ENCODE measurements at places on chromosomes 2 and 18.
A peak's percentile ranks its signal among the peaks of the same experiment; 100 is the strongest.

- peak; percentile 78 for DNase-seq
Measured at GRCh38 chr2:162221064-162221463, 22.2 kb downstream of the FAP start.

DNA sequence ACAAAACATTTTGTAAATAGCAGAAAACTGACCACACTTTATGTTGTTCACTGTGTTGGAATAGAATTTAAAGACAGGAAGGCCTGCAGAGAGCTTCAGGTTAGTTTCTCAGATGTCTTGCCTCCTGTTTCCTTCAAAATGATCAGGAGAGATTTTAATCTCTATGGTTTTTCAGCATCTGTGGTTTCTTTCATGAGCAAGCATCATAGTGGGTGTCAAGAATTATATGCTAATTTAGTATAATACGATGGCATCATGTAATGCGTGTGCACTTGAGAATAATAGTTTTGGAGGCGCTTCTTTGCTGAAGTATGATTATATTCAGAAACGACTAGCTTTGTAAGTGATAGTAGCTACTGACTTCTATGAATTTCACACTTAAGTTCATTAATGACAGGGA, 149.9 kb downstream of the PLCL1 start:
- no peak for DNase-seq

DNA sequence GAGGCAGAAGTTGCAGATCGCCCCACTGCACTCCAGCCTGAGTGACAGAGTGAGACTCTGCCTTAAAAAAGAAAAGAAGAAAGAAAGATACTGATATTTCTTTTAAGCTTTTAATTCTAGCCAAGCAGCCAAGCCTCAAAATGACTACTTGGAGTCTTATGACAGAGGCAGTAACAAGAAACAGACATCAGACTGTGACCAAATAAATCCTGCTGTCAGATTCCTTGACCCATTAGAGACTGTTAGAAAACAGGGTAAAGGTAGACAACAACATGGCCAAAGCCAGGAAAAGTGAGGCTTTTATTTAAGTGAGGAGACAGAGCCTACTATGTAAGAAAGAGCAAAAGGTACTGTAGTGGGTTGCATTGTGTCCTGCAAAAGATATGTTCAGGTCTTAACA, 83.4 kb upstream of the NARS1 start:
- DNase-seq = no peak

GRCh38 chr2:100524331-100524730, 38.5 kb upstream of the PDCL3 start:
- no peak for DNase-seq

GRCh38 chr2:26164641-26165211, 8.2 kb upstream of the GAREM2 start:
- DNase-seq = no peak

GRCh38 chr2:150480971-150481830, 6.3 kb downstream of the RND3 start:
- no peak for DNase-seq

DNA sequence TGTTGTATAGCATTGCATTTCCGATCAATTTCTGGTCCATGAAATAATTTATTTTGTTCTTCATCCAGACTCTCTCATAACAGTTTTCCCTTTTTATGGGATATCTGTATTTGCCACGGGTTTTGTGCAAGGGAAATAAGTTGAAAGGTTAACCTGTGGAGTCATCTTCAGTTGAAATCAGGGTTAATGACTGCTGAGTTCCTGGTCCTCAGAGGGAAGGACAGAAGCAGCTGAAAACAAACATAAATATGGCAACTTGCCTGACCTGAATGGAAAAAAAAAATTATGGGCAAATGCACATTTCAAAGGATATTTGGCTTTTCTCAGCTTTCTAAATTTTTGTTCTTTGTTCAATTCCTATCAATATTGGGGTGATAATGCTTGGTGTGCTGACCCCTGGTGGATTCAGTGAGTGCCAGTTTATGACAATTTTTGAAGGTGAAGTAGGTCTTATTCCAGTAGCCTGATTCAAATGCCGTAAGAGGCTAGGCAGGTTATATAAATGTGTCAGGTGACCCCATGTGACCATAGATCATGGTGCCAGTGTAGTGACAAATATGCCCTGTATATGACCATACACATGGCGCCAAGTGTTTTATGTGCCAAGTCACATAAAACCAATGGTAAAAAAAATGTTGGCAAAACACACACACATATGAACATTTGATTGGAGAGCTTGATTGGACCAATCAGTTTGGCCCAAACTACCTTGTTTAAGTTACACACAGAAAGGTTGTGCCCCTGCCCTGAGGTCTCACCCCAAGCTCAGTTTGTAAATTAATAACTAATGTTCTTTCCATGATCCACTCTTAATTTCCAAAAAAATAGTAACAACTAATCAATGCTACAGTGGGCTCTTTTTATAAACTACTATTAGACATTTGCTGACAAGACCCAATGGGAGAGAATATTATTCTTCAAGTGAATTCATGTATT, 47.6 kb upstream of the FAM124B start:
- DNase-seq = peak; percentile 33

DNA sequence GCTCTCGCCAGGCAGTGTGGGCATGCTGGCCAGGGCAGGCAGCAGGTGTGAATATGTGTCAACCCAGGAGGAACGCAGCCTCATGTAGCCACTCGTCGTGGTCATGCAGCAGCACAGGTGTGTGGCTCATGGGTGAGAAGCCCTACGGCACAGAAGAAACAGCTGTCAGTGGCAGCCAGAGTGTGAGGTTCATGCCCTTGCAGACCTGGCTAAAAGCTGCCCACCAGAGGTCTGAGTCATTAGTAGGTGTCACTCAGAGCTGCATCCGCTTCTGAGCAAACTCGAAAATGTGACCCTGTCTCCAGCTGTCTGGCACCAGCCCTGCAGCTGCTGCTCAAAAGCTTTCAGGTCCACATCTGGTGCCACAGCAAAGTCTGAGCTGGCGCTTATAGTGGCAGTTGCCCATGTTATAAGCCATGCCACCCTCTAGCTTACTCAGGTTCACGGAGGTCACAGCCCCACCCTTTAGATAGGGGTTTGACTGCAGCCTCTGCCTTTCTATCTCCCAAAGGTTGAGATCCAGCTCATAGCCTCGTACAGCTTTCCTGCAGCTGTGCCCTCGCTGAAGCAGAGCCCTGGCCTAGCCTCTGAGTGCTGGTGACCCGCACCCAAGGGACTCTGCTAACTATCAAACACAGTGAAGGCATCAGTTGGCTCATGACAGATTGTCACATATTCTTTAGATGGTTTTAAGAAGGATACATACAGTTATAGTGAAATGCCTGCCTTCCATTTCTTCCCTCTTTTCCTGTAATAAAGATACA, 195.0 kb downstream of the CCDC102B start:
- no peak for DNase-seq

DNA sequence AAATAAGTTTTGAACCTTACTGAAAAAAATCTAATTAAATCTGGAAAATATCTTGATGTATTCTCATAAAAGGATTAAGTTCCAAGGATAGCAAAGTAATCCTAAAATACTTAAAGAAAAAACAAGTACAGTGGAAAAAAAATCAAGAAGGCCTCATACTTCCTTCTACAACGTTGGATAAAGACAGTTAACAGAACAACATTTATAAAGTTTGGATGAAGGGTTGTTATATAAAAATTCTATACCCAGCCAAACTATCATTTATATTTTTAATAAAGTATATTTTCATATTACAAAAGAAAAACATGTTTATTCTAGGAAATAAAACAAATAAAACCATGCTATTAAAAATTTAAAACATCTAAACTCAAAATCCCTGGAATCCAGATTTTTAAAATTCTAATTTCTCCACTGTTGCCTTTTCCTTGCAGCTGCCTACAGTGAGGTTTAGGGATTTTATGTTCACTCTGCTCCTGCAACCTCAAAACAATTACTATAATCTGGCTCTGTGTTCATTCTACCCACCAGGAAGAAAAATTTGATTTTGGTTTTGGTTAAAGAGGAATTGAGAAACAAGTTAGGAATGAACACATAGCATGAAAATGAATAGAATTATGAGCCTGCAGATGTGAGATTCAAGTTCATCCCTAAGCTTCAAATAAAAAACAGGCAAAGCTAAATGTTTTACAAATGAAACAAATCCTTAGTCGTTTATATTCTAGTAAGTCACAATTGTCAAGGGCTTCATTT, 142.8 kb downstream of the LPIN1 start:
- DNase-seq = no peak

GRCh38 chr2:230327418-230328154, 593 bp downstream of the SP140L start:
- peak; percentile 83 for DNase-seq

DNA sequence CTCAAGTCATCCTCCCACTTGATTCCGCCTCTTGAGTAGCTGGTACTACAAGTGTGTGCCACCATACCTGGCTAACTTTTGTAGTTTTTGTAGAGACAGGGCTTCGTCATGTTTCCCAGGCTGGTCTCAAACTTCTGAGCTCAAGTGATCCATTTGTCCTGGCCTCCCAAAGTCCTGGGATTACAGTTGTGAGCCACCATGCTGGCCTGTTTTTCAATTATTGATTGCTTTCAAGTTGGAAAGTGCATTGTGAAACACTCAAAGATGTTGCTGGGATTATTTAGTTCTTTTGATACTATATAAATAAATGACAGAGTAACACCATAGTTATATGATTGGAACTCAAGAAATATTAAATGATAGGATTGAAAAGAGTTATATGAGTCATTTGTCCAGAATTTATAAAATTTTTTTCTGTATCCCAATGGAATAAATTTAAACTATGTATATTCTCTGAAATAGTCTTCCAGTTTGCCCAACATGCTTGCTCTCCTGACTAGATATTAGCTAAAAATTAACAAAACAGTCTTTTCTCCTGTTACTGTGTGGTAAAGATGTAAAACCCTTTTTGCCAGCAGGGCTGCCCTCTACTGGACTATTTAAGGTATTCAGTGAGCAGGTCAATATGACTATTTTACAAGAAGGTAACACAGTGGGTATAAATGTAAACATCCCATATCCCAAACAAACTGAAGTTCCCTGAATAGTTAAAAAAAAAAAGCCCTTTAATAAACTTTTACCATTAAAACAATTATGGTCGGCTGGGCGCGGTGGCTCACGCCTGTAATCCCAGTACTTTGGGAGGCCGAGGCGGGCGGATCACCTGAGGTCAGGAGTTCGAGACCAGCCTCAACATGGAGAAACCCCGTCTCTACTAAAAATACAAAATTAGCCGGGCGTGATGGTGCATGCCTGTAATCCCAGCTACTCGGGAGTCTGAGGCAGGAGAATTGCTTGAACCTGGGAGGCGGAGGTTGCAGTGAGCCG, 42.7 kb downstream of the ACSL3 start:
- peak; percentile 68 for DNase-seq

GRCh38 chr2:236205867-236206645, 37.9 kb upstream of the GBX2 start:
- peak; percentile 6 for DNase-seq

- peak; percentile 14 for DNase-seq
Measured at GRCh38 chr2:224670203-224670602, 46.0 kb downstream of the CCDC195 start.

- DNase-seq = no peak
Measured at GRCh38 chr2:3143602-3144001, 234.0 kb downstream of the EIPR1 start.

GRCh38 chr2:124810132-124810531, 785.0 kb downstream of the CNTNAP5 start:
- no peak for DNase-seq

DNA sequence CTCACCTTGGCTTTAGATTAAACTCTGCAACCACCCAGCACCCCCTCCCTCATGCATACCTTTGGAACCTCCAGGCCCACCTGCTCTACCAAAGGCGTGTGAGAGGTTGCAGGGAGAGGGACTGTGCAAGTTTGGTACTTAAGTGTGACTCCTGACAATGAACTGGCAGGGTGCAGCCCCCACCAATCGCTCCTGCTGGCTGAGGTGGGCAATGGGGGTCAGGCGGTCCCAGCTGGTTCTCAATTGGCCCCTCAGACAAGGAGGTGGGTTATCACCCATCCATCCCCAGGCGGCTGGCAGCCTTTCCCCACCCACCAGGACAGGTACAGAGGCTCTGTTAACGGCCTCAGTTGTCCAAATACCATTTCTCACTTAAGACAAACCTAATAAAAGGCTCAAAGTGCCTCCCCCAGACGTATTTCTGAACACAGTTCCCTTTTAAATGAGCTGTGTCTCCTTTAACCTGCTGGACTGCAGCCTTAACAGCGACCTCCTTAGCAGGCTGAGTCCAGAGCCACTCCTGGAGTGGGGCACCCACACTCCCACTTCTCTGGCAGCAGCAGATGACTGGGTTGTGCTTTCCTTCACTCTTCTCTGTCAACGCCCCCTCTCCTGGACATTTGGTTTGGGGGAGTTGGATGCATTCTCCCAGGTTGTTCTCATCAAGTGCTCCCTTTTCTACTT, 169.2 kb upstream of the SMAD2 start:
- DNase-seq = no peak

DNA sequence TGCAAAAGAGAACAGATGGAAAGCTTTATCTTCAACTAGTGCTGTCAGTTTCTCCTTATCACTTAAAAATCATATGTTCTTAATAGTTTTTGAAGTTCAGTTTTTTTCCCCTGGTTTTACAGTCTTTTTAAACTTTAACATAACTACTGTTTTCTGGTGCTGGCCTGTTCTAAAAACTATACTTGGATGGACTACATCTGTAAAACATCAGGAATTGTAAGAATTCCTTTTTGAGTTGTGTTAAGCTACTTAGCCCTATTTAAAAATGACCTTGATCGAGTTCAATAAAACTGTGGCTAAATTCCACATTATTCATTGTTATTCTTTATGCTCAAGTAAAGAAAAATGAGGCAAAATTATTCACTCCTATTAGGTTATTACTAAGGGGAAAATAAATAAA, 397.7 kb downstream of the NUP35 start:
- no peak for DNase-seq

DNA sequence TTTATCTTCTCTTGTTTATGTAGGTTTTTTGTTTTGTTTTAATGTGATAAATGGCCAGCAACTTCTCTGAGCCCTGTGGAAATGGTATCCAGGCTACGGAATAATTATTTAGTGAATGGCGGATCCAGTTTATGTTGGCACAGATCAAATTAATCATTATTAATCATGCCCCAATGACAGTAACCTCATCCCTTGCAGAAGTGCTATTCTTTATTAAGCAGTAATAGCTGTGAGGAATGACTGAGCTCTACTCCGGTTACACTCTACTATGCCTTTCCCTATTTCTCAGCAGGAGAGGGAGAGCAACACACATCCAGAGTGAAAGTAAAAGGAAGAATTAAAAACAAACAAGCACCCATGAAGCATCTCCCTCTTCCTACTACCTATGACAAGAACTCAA, 84.8 kb downstream of the SETBP1 start:
- no peak for DNase-seq

GRCh38 chr2:32711908-32712501, 84.2 kb downstream of the TTC27 start:
- DNase-seq = no peak

- no peak for DNase-seq
Measured at GRCh38 chr2:45291296-45291701, 282.0 kb upstream of the SIX2 start.

DNA sequence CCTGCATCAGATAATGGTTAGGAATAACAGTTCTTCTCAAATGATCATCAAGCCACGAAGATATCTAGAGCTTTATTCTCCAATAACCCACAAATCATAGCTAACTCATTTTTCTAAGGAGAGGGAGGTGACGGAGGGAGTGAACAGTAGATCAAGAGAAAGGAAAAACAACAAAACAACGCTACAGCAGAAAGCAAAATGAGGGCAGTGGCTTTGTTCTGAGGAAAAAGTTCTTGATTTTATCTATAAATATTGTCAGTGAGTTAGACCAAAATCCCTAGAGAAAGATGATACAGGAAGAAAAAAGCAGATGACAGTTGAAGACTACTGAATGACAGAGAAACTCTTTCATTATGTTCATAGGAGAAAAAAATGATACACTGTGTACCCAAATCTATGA, 71.0 kb downstream of the STK39 start:
- DNase-seq = no peak

- DNase-seq = no peak
Measured at GRCh38 chr2:165164201-165164600, 39.6 kb downstream of the SCN3A start.
